ENCODE measurements at places on chromosomes 3 and 15. TPM values are rescaled to one million over a fixed set of nuclear protein-coding genes. Genes with fewer than 3 reads are reported as not detected.

The SEC22C gene
- total RNA-seq, result 52.7 TPM

The PLCH1 gene
- not detected for total RNA-seq

The CCR2 gene
- not detected for total RNA-seq

The KBTBD12 gene
- not detected for total RNA-seq

The PLCL2 gene
- 9.4 TPM for total RNA-seq

The SEMA7A gene
- total RNA-seq, result 8.1 TPM

The SLC27A2 gene
- total RNA-seq, result not detected

The CA12 gene
- total RNA-seq, result 26.5 TPM

The DNAJC17 gene
- total RNA-seq, result 24.5 TPM

The RBP2 gene
- not detected for total RNA-seq

The FOXB1 gene
- total RNA-seq, result not detected

The RCCD1 gene
- total RNA-seq, result 7.4 TPM

The SEMA4B gene
- 10.3 TPM for total RNA-seq

The SLCO2A1 gene
- 0.47 TPM for total RNA-seq

The HRG gene
- total RNA-seq, result not detected

The HGD gene
- not detected for total RNA-seq

The IGF2BP2 gene
- 69.7 TPM for total RNA-seq

The TEX264 gene
- 73.6 TPM for total RNA-seq

The NOX5 gene
- total RNA-seq, result not detected

The CAMP gene
- not detected for total RNA-seq

The GOLGA6D gene
- not detected for total RNA-seq

The ATP10A gene
- total RNA-seq, result 20.8 TPM

The DAZL gene
- total RNA-seq, result not detected

The ISY1 gene
- 20.8 TPM for total RNA-seq

The CASR gene
- not detected for total RNA-seq

The FGF7 gene
- 42.9 TPM for total RNA-seq

The AGBL1 gene
- total RNA-seq, result not detected

The MRPS25 gene
- total RNA-seq, result 11.1 TPM

The IL17RB gene
- total RNA-seq, result not detected

The DENND4A gene
- 9.4 TPM for total RNA-seq

The DNAH12 gene
- total RNA-seq, result not detected

The IMPG2 gene
- total RNA-seq, result 0.17 TPM
